Activated naive CD8-positive, alpha-beta T cell treated with anti-CD3 and anti-CD28 coated beads, Interleukin-2, amount 10 ng/mL, durations not matched to agents 7 days and 5 days (primary cell): ENCODE measurements at places on chromosomes 6 and 20. TPM values are rescaled to one million over a fixed set of nuclear protein-coding genes. Genes with fewer than 3 reads are reported as not detected.
A peak's percentile ranks its signal among the peaks of the same experiment; 100 is the strongest.

DNA sequence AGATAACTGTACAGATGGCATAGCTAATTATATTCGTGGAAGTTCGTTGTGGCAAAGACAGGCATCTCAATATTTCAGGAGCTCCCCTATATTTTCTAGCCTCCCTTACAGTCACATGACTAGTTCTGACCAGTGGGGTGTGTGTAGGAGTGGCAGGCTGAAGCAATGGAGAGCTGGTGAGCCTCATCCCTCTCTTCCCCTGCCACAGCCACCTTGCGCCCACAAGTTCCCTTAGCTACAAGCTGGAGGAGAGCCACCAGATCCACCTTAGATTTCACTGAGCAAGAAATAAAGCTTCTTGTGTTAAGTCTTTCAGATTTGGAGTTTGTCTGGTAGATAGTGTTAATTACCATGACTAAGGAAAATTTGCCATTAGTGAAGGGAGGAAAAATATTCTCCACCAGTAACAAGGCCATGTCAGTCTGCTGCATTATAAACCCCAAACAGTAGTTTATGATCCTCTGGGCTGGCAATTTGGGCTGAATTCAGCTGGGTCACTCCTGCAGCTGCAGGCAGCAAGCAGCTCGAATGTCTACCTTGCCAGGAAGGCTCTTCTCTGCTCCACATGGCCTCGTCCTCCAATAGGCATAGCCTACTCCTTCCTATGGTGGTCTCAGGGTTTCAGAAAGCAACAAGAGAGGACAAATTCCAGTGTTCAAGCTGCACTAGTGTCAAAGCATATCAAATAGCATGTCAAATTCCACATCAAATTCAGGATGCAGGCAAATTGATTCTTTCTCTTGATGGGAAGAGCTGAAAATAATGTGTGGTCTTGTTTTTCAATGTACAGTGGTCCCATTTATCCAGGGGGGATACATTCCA, 7.4 kb upstream of the RBCK1 start:
- no peak for DNase-seq

The LY6G5B gene
- 33.8 TPM for total RNA-seq

DNA sequence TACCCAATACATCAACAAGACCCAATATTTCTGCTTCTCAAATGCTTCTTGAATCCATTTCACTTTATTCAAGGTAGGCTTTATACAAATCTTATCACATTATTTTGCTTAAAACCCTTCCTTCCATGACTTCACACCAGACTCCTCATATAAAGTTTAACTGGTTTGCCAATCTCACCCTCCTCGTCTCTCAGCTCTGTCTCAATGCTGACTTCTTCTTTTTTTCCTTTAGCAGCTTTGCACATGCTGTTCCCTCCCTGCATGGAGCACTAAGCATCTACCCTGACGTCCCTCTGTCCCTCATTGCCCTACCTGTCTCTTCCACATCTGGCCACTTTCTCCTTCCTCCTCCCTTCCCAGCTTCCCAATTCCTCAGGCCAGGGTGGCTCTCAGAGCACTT, 31.4 kb downstream of the KCNK17 start:
- no peak for DNase-seq

The DLK2 gene
- 0.37 TPM for total RNA-seq

DNA sequence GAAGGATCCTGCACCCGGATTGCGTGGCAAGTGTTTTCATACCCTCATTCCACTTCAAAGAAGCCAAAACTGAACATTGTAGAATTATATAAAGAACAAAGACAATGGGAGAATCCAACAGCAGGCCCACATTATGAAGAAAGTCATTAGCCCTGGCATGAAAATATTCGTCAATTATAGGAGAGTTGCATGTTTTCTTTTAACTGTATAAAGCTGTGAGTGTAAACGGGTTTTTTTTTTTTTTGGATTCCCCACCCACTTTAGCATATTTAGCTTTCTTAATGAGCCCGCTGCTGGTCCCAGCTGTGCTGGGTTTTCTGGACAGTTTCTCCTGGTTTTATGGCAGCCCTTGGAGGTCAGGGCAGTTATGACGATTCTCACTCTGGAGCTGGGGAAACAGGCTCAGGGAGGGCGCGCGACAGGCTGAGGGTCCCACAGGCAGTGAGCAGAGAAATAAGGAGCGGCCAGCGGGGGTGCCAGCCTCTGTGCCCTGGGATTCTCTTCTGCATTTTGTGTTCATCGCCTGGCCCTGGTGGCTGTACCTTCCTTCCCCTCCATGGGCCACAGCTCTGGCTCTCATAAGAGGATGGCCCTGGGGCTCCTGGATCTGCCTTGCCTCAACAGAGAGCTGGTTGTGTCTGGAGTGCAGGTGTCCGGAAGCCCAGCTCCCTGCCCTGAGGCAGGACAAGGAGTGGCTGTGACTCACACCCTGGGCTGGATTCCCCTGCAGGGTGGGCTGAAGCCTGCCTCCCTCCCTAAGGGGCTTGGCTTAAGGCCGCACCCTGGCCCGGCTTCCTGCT, 24.1 kb upstream of the SULF2 start:
- DNase-seq = no peak

- no peak for DNase-seq
Measured at GRCh38 chr6:45430590-45431202, 53.0 kb upstream of the SUPT3H start.

- no peak for DNase-seq
Measured at GRCh38 chr6:127191716-127192115, 73.2 kb downstream of the RSPO3 start.

The CNR1 gene
- total RNA-seq = not detected

DNA sequence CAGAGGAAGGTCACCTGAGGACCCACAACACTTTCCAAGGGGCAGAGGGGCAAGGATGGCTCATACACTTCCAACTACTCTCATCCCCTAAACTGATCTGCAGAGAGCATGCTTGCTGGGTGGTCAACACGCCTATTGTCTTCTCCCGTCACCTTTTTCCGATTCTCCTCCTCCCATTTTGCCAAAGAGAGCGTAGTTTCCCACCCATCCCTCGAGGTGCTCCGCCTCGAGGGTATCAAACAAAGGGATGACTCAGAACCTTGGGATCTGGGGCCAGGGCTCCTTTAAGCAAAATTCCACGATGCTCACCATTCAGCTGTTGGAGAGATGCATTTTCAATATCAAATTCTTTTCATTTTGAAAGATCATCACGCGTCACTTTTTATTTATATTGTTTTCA, 507.5 kb upstream of the SULF2 start:
- no peak for DNase-seq

The IRF4 gene
- total RNA-seq = 94.2 TPM

DNA sequence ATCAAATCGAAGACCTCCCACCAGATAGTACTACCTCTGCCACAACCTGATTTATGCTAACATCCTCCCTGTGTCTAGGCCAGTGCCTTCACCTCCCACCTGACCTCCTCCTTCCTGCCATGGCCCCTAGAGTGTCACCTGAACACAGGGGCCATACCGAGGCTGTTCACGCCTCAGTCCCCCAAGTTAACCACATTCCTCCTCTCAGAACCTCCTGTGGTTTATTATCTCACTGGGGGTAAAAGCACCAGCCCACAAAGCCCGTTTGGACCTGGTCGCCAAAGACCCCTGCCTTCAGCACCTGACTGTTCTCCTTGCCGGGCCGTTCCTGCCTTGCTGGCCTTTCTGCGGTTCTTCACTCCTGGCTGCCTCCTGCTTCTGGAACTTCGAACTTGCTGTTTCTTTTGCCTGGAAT, 13.7 kb downstream of the MAS1 start:
- DNase-seq = no peak

DNA sequence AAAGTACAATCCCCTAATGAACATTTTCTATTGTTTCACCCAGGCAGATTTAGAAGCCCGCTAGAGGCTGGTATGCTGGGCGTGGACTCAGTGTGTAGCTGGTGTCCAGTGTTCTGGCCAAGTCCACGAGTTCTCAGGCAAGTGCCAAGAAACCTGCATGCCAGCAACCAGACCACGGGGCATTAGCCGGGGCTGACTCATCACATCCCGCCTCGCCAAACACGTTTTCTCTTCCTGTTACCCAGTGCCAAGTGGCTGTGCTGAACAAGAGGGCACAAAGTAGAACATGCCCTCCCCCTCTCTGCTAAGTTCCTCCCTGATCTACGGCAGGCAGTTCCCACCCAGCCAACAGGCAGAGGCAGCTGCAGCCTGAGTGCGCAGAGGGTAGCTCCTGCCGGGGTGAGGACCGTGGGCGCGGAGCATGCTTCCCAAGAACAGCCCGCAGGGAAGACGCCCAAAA, 29.6 kb downstream of the RAMACL start:
- DNase-seq = no peak

DNA sequence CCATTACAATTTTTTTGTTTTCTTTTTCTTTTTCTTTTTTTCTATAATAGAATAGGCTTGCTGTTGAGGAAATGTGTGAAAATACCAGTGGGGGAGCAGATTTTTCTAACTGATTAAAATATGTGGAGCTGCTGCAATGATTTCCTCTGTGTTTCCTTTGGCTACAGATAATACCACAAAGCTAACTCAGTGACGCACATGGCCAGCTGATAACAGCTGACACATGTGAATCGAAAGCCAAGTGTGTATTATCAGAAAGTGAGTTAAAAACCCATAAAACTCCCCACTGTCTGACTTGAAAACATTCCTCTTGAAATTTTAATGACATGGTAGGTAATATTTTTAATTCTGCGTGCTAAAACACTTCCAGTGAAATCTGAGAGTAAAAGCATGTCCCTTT, 70.8 kb upstream of the AHI1 start:
- no peak for DNase-seq

GRCh38 chr20:35363190-35363589, 48.6 kb downstream of the UQCC1 start:
- DNase-seq = no peak

The RBM24 gene
- total RNA-seq = not detected

GRCh38 chr20:45306431-45306982, at the start of gene RBPJL:
RBPJL (plus strand) TSS chr20:45306840; CDS start chr20:45306923, 83 bp downstream.
- DNase-seq = peak; percentile 79
